NCI-H1092 (cell line): ENCODE measurements at places on chromosomes 4 and X.

DNA sequence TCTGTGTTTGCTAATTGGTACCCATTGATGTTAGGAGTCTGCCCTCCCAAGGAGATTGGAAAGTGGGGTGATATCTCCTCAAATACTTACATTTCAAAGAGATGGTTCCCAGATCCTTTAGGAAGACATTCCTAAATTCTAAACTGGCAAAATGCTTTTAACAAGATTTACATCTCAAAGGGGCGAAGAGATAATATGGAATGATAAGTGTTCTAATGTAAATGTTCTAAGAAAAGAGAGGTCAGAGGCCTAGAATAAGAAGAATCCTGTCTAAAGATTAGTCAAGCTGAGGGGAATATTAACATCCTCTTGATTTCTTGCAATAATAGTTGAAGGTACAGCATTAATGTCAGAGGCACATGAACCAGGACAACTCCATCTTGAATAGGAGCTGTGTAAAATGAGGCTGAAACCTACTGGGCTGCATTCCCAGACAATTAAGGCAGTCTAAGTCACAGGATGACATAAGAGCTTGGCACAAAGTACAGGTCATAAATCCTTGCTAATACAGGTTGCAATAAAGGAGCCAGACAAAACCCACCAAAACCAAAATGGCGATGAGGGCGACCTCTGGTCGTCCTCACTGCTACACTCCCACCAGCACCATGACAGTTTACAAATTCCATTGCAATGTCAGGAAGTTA, 2248.1 kb downstream of the ARAP2 start:
- no peak for DNase-seq

DNA sequence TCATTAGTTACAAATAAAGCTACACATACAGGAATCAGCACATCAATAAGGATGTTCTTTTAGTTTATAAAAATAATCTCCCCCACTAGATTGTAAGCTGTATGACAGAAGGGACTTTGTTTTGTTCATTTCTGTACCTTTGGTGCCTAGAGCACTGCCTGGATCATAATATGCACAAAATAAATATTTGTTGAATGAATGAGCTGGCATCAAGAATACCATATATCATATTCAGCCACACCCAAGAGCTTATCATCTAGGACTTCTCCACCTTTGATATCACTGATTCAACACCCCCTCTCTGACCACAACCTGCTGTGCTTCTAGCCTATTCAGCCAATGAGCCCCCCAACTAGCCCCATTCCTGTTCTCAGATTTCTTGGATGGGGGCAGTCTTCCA, 10.6 kb downstream of the SYTL4 start:
- DNase-seq: no peak

DNA sequence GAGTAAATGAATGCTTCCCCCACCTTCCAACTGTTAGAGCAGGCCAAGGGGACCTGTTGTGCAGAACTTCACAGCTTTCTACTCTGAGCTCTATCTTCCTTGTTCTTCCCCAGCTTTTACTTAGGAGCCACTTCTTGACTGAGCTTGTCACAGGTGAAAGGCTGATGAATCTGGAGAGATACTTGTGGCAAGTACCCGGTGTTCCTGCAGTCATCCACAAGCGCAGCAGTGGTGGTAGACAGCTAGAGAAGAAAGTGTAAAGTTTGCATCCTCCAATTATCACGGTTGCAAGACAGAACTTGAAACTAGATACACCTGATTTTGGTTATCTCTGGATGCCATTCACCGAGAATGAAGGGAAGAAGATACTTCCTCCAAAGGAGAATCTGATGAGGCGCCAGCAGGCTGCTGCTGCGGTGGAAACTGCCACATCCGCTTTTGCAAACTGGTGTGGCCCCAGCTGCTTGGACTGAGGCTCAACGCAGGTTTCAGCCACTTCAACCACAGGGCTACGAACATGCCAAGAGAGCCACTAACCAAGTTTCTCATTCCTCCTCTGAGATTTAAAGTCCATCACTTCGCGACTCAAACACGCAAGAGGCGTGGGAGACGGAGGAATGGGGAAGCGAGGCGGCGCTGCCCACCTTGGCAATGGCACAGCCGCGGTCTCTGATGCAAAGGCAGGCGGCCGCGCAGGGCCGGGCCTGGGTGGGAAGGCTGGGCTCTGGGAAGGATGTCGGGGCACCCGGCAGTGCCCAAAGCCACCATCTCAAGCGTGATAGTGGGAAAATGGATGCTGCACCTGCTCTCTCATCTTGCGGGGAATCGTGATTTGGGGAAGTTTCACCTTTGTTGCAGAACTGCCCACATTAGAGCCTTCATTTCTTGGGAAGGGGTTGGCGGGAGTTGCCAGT, 1.3 kb upstream of the FHIP1A start:
- DNase-seq: no peak

DNA sequence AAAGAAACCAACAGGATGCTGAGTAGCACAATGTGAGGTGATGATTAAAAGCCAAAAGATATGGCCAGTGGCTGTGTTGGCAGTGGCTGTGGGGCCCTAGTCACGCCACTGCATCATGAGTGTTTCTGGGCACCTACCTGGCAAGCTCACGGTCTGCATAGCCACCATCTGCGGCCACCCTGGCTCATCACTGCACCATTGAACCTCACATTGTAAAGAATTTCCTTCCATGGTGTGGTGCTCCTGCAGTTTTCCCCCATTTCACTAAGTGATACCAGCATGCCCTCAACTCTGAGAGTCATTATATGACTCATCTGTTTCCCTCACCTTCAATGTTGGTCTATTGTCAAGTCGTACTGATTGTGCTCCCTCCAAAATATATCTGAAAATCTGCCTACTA, 45.5 kb upstream of the CLNK start:
- DNase-seq: no peak

- no peak for DNase-seq
Measured at GRCh38 chr4:109990261-109991257, 77.9 kb downstream of the EGF start.

DNA sequence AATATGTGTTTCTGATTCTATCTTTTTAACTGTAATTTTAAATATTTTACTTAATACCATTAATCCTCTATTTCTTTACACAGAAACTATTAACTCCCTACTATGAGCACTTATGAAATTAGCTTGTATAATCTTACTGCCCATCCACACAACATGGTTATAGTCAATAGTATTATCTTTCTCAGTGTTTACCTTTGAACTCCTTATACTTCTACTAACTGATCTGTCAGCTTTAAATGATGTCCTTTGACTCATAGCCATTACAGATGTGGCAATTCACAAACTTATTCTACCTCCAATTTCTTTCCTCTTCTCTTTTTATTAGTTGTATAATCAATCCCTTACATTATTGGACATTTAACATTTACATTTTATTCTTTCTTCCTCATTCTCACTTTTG, 5.5 kb downstream of the SEC31A start:
- no peak for DNase-seq

DNA sequence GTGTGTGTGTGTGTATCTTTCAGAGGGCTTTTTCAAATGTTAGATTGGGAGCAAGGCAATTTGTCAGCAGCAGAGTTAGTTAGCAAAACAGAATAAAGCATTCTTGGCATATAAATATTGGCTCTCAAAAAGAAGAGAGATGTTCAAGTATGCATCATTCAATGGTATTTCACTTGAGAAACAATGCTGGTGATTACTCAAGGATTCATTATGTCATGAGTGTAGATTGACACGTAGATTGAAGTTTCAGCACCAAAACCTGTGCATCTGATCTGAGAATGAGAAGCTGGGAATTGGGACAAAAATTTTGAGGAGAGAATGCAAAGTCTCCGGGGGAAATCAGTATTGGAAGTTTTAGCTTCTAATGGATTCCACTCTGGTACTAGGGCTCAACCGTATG, 241.4 kb downstream of the FRMPD4 start:
- DNase-seq: no peak

GRCh38 chrX:12115377-12115776, 22.9 kb upstream of the FRMPD4 start:
- DNase-seq: no peak

DNA sequence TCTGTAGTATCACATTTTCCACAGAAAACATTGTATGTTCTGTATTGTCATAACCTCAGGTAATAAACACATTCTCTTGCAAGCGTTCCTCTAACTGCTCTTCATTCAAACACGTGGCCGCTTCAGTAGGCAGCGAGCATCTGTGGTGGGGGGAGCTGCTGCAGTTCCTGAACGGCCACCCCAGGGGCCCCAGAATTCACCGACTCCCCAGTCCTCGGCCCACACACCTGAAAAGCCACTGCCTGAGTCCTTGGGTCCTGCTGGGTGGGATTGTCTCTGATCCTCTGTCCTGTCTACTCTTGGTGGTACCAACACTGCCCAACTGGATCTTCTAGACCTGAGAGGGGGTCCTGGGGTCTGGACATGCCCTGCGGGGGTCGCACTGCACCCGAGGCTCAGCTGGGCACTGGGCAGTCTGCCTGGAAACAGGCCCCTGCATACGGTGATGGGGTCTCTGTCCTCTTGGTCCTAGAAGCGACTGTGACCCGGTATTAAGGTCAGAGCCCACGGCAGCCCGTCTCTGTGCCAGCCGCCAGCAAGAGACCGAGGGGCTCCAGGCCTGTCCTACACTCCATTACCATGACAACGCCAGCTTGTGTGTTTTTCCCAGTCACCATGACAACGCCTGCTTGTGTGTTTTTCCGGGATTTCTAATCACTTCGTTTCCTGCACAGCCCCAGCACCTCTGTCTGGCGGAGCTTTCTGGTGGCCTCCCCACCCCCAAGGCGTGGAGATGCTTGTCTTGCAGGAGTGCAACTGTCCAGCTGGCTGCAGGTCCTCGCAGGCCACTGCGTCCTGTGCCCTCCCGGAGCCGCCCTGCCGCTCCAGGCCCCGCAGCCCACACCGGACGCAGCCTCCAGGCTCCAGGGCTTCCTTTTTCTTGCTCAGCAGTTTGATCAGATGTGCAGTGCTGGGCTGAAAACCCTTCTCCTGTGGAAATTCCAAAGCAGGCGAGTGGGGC, 16.0 kb downstream of the CTBP1 start:
- DNase-seq: no peak

DNA sequence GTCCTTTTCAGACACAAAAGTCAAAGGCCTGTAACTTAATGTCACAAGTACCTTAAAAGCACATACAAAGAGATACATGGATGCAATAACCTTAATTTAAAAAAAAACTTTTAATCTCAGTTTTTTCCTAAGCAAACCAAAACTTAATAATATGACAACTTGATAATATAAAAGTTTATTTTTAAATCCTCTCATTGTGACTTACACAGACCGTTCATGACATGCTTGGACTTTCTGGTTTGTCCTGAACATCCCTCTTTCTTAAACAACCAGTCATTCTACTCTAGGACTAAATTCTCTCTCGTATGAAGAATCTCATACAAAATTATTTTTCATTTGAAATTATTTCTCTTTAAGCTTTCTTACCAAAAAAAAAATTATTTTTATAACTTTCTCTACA, 43.1 kb upstream of the CYP2U1 start:
- no peak for DNase-seq

GRCh38 chr4:79682801-79683530, 274.9 kb upstream of the GK2 start:
- DNase-seq: peak; percentile 72

DNA sequence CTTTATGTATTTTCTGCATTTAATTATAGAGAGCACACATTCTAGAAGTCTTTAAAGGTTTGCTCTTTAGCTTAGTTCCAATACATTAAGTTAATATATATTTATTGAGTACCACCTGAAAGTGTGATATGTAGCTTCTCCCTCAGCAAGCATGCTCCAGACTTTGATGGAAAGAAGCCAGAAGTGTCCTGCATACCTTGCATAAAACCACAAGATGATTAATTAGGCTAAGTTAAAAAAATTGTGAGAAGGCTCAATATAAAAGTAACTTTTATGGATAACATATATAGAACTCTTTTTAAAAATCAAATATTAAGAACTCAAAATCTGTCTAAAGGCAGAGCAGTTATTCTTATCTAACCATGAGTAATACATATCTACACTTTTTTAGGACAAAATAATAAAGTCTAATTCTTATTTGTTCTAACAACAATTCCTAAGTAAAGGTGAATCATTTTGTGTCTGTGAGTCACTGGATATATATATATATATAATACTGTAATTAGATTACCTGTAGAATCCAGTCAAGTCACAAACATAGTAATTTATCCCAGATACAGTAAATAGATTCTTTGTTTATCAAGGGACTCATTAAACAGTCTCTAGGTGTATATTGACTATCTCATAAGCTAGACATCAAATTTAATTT, 51.2 kb downstream of the INTS12 start:
- no peak for DNase-seq

DNA sequence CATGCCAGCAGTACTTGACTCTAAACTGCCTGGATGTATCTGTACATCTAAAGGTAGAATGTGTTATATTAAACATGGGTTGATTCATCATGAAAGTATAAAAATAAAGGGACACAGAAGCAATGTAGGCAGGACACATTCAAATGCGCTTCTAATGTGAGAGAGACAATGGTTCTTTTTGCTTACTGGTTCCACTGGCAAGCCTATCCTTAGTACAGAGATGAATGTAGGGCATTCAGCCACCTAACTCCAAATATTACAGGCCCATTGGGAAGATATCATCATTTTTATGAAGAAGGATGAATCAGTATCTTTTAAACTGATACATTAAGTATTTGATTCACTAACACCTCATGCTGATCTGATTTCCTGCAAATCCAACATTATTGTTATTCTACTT, 18.0 kb downstream of the CDKL2 start:
- DNase-seq: no peak

GRCh38 chr4:6804082-6804752, 21.7 kb downstream of the KIAA0232 start:
- DNase-seq: no peak

DNA sequence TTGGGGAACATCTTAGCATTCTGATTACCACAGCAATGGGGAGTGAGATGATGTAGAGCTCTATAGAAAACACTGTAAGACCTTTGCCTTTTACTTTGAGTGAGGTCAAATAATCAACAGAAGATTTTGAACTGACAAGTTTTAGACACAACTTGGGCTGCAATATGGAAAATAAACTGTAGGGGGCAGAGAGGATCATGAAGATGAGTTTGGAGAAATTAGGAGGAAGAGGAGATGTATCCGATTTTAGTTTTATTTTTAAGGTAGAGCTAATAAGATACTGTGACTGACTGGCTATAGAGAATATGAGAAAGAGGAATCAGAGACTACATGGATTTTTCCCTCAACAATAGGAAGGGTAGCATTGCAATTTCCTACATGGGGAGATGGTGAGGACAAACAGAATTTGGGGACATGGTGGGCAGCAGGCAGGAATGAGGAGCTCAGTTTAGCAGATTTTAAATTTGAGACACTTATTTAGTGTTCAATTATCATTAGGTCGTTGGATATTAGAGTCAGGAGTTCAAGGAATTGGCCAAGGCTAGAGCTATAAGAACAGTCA, 563.1 kb downstream of the INPP4B start:
- DNase-seq: no peak
